ENCODE measurements at places on chromosomes 13 and 19.

DNA sequence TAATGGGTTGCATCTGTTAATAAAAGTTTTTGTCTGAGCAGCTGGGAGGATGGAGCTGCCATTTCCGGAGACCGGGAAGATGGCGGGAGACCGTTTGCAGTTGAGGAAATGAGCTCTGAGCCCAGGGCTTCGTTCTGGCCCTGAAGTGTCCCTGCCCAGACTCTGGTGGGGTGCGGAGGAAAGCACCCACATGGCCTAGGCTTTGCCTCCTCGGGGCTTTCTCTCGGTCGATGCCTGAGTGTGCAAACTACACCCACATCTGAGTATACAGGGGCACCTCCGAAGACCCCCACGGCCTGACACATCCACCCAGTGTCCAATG lies 15.6 kb upstream of the NANOS3 start:
- no peak for DNase-seq

GRCh38 chr13:105135852-105136615 lies 1399.4 kb downstream of the EFNB2 start:
- no peak for DNase-seq

GRCh38 chr13:39251340-39251739 lies 213.1 kb downstream of the NHLRC3 start:
- no peak for DNase-seq

GRCh38 chr13:51044023-51044665 lies 66.9 kb downstream of the C13orf42 start:
- DNase-seq: no peak

GRCh38 chr19:681029-682019 lies 5.1 kb downstream of the FSTL3 start:
- no peak for DNase-seq
